Fibroblast of villous mesenchyme (primary cell): ENCODE measurements at places on chromosomes 16 and 17. TPM values are rescaled to one million over a fixed set of nuclear protein-coding genes. Genes with fewer than 3 reads are reported as not detected.
A peak's percentile ranks its signal among the peaks of the same experiment; 100 is the strongest.

DNA sequence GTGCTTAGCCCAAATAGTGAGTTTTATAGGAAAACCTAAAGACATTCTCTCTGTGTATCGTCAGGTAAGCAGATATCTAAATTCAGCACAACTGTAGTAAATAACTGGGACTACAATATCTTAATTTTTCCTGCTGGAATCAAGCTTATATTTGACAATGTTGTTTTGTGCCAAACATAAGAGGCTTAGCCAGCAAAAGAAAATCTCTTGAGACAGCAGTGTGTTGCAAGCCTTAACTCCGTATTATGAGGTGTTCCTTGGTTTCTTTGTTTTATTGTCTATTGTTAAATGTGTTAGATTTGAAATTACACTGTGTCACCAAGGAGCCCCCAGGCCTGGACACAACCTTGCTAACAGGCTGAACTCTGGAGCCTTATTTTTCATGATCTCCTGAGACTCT, 1570.6 kb upstream of the GOT2 start:
- DNase-seq, result no peak

DNA sequence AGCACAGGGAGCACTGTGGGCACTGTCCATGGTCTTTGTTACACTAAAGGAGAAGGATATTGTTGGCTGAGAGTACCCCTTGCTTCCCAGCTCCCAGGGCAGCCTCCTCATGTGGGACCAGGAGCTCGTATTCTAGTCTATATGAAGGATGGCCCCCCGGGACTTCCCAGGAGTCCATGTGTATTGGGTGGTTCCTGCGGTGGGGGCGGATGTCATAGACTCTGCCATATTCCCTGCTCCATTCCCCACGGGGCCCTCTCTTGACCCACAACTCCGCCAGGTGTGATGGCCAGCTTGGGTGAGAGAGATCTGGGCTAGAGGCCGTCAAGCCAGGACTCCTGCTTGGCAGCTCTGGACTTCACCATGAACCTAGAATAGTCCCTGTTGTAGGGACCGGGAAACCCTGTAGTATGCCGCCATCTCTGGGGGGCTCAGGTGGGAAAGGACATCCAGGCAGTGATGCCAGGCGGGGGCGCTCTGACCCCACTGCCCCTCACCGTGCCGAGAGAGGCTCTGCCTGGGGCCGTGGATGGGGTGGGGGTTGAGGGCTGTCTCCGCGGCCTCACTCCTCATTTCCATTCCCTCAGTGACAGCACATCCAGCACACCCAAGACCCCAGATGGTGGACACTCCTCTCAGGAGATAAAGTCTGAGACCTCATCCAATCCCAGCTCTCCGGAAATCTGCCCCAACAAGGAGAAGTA, 37.8 kb downstream of the OR1D5 start:
- no peak for DNase-seq

- no peak for DNase-seq
These were observed 7.8 kb upstream of the RNF213 start for GRCh38 chr17:80252871-80253270.

GRCh38 chr16:48574140-48574539, 35.8 kb downstream of the N4BP1 start:
- DNase-seq, result peak; percentile 23

- peak; percentile 2 for DNase-seq
These were observed 60.6 kb downstream of the C16orf82 start for GRCh38 chr16:27127308-27127707.

GRCh38 chr17:31856750-31857149, 2.3 kb downstream of the COPRS start:
- DNase-seq, result no peak

DNA sequence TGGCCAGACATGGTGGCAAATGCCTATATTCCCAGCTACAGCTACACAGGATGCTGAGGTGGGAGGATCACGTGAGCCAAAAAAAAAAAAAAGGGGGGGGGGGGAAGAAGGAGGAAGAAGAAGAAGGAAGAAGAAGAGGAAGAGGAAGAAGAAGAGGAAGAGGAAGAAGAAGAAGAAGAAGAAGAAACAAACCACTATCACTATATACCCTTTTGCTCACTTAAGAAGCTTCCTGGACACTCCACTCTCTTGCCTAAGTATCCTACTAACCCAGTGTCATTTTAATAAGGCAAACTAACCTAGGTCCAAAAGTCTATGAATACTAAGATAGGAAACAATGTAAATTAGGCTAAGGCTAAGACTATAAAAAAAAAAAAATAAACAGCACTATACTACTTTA, 54.8 kb downstream of the GPATCH8 start:
- no peak for DNase-seq

- DNase-seq, result peak; percentile 84
These were observed 5.7 kb downstream of the TRIM47 start for GRCh38 chr17:75872434-75873351.

DNA sequence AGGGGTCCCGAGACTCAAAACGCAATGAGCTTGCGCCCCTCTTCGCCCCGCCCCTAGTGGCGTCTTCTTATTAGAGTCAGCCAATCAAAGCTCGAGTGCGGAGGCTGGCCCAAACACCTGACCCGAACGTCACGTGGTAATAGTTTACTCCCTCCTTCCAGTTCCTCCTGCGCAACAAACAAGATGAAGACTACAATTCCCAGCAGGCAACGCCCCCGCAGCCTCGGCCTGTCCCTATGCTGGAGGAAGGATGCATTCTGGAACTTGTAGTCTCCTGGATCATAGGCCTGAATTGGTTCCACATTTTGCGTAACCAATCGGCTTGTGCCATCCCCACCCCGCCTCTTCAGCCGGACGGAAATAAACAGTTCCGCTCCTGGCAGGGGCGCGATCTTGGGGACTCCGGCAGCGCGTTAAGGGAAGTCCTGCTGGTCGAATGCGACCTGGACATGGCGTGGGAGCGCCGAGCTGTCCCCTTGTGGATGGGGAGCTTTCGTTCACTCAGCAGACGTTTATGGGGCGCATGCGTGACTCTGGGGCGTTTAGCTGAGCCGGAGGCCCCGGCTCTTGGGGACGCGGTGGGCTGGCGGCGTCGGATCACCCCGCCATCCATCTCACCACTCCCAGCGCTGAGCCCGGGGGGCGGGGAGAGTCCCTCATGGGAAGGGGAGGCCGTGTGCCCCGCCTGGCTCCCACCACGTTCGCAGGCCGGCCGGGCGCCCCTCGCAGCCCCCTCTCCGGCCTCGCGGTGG, at the start of gene WBP2:
Gene WBP2 (minus strand): TSS at position 26 of the 752 bp plus-strand sequence. CDS start 38 bp downstream, outside the sequence.
- peak; percentile 100 for DNase-seq

DNA sequence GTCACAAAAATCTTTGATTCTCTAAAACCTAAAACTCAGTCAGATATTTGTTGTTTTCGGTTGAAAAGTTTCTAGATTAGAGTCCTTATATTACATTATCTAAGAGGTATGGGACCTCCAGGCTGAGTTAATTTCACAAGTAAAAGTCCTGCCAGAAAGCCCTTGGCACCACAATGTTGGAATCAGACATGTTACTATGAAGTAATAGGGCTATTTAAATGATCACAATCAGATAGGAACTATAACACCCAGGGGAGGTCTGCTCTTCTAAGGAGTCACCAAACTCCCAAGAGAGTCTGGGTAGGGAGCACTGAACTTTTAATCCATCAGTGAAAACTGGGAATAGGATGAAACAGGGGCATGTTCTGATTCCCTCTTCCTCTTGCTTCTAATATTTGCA, 54.2 kb downstream of the WIPI1 start:
- no peak for DNase-seq

- DNase-seq, result no peak
These were observed 25.8 kb downstream of the EMP2 start for GRCh38 chr16:10554569-10554968.

GRCh38 chr17:80358131-80358530, 56.8 kb upstream of the ENDOV start:
- DNase-seq, result no peak

GRCh38 chr17:19237389-19238166, 412 bp downstream of the EPN2 start:
- no peak for DNase-seq

GRCh38 chr16:16158741-16159374, 64.4 kb downstream of the ABCC6 start:
- DNase-seq, result no peak

DNA sequence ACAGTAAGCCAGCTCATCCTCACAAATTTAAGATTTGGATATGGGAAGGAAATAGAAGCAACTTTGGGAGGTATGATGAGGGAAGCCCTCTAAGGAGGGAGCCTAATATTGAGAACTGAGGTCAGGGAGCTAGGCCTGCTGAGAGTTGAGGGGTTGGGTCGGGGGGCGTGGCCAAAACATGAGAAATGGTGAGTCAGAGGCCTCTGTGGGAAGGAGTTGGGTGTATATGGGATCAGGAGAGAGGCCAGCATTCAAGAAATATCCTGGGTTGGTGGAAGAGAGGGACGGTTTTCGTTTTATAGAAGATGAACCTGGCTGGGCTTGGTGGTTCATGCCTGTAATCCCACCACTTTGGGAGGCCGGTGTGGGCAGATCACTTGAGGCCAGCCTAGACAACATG, 48.4 kb downstream of the CLEC16A start:
- DNase-seq, result peak; percentile 89

- DNase-seq, result no peak
These were observed 117.7 kb downstream of the ZNF778 start for GRCh38 chr16:89334988-89335802.

- DNase-seq, result peak; percentile 71
These were observed 70.4 kb upstream of the SMURF2 start for GRCh38 chr17:64732336-64733006.

TOX3 gene
- total RNA-seq, result not detected in 2 replicates

RILP gene
- total RNA-seq, result 7.4 and 9.1 TPM in 2 replicates

PIP4K2B gene
- total RNA-seq, result 45.7 and 68.7 TPM in 2 replicates

FLCN gene
- 64.3 and 74.1 TPM in 2 replicates for total RNA-seq

IRX3 gene
- total RNA-seq, result 0.64 and 0.86 TPM in 2 replicates

CDRT15L2 gene
- total RNA-seq, result not detected in 2 replicates

ZG16B gene
- total RNA-seq, result 0.64 and 0.86 TPM in 2 replicates

KRTAP4-1 gene
- total RNA-seq, result not detected in 2 replicates

TEX14 gene
- under 0.01 and 0.43 TPM in 2 replicates for total RNA-seq

SHISA6 gene
- under 0.01 TPM in 1 of 2 replicates, not detected in the other for total RNA-seq

TBC1D3C gene
- under 0.01 TPM in 1 of 2 replicates, not detected in the other for total RNA-seq
